ENCODE measurements at places on chromosomes 3 and 15.
A peak's percentile ranks its signal among the peaks of the same experiment; 100 is the strongest.

DNA sequence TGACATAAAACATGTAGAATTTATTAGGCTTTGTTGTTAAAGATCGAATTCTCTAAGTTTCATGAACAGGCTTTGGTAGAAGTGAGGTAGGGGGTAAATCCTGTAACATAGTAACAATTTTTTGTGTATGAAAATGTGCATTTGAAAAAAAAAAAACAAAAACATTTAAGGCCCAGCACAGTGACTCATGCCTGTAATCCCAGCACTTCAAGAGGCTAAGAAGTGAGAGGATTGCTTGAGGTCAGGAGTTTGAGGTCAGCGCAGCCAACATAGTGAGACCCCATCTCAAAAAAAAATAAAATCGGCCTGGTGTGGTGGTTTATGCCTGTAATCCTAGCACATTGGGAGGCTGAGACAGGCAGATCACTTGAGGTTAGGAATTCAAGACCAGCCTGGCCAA is 26.8 kb upstream of the PPP4R2 start:
- DNase-seq = no peak

GRCh38 chr3:110969229-110970211 is 102.1 kb upstream of the NECTIN3 start:
- DNase-seq = no peak

DNA sequence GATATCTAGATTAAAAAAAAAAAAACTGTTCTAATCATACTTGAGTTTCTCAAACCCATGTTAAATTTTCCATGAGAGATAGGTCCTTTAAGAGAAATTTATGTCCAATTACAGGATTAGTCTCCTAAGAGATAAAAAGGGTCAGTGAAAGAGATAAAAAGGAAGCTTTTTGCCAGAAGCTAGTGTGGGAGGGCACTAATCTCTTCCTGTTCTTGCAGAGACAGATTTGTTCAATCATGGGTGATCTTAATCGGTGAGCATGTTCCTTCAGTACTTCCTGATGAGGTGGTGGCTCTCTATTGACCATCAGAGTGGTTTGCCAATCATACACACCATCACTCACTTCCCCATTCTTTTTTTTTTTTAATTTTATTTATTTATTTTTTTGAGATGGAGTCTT is 16.9 kb upstream of the LPP start:
- no peak for DNase-seq

DNA sequence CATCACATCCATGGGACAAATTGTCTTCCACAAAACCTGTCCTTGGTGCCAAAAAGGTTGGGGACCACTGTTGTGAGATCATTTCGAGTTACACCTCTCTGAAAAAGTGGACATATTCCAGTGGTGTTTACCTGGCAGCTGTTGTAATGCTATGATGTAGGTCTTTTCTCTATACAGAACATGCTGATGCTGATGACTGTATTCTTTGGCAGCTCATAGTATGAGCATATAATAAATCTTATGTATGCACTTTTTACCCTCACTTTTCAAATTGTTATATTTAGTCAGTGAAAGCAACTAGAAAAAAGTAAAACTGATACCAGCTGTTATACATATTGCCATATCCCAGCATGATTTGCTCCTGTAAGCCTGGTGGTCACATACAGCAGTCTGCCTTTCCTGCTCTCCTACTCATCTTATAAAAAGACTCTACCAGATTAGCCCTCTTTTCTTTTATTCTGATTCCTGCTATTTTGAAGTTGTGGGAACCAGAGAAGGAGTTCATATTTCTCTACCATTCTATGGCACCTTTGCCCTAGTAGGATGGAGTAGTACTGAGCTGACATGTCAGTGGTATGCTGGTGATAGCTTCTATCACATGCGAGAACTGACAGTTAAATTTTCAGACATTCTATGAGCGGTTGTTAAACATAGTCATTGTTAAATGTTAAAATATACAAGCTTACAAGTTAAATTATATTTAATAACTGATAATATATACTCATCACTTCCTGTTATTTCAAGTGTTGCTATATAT is 128.7 kb downstream of the FNDC3B start:
- no peak for DNase-seq

DNA sequence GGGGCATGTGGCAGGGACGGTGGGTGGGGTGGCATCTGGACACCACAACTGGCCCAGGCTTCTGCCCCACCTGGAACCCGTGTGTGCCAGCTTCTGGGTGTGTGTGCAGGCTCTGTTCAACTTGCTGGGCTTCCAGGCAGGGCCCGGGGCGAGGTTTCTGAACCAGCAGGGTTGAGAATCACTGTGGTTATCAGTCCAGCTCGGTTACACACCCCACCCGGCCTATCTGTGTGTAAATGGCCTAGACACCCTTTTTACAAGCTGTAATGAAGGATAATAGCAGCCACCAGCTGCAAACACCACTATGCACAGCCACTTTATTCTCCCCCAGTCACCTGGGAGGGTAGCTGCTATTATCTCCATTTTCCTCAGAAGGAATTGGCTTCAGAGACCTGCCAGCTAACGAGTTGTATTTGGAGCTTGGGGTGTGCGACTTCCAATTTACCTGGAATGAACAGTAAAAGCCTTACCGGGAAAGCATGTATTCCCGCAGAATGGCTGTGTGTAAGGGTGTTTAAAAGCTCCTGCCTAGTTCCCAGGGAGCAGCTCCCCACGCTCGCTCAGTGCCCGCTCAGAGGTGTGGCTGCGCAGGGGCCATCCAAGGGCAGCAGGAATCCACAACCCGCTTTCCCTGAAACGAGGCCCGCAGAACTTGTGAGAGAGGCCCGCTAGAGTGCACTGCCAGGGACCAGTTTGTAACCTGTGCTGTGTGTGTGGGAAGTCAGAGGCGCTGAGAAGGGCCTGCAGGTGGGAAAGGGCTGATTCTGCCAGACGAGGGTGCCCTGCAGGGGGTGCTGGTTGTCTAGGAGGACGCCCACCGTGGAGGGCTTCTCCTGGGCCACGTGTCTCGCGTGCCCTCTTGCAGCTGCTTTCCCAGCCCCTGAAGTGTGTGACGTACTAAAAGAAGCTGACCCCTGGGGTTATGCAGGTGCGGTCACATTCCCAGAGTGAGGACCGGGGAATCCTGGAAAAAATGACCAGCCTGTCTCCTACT is 83.5 kb downstream of the C3orf70 start:
- DNase-seq = no peak

GRCh38 chr3:11335056-11335608 is 62.9 kb downstream of the ATG7 start:
- peak; percentile 38 for DNase-seq

GRCh38 chr3:101200461-101200860 is 119.9 kb downstream of the IMPG2 start:
- no peak for DNase-seq

DNA sequence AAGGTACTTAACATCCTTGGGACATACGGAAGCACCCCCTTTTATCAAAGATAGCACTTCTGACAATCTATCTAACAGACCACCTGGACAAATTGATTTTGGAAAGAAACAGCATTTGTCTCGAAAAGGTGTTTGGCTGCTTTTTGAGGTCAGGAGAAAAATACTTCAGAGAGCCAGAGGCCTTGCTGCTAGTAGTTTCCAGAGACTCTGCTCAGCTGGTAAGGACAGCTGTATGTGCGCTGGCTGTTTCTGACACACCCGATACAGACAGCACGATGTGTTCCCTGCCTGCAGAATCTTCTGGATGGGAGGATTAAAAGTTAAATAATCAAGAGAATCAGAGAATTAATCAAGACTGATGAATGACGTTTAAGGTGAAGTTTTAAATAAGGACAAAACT is 15.6 kb upstream of the GYG1 start:
- DNase-seq = no peak

GRCh38 chr3:195045481-195046210 is 225.3 kb downstream of the XXYLT1 start:
- no peak for DNase-seq

DNA sequence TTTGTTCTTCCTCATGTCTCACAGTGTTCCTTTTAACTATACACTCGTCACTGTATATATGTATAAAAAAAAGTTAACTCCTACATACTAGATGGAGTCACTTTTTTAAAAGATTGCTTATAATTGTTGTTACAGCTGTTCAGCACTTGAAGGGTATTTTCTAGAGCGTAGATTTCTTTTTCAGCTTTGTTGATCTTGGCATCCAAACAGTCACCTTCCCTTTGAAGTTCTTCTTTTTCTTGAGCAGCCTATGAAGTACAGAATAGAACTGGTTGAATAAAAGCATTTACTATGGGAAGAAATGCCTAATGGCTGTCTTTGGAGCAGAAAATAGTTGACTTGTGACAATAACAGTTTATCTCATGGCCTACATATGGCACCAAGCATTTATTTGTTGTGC is 17.8 kb downstream of the TTC14 start:
- no peak for DNase-seq

DNA sequence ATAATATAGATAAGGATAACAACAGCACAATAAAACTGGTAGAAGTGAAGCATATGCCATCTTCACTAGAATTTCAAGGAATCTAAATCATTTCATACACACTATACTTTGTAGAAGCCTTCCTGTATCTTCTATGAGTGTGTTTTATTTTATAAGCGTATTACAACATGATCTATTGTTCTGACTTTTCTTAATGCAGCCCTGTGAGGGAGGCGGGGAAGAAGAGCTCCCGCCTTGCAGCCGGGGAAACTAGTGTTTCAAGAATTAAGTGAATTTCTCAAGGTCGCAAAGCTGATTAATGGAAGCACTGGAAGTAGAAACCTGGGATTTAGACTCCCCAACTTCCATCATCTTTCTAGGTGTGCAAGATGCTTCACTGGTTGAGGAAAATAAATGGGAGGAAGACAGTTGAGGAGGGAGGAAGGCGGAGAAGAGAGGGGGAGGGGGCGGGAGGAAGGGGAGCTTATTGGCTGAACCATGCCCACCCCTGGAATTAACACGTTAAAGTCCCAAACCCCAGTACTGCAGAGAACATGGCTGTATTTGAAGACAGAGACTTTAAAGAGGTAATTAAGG is 32.9 kb downstream of the VGLL4 start:
- no peak for DNase-seq

DNA sequence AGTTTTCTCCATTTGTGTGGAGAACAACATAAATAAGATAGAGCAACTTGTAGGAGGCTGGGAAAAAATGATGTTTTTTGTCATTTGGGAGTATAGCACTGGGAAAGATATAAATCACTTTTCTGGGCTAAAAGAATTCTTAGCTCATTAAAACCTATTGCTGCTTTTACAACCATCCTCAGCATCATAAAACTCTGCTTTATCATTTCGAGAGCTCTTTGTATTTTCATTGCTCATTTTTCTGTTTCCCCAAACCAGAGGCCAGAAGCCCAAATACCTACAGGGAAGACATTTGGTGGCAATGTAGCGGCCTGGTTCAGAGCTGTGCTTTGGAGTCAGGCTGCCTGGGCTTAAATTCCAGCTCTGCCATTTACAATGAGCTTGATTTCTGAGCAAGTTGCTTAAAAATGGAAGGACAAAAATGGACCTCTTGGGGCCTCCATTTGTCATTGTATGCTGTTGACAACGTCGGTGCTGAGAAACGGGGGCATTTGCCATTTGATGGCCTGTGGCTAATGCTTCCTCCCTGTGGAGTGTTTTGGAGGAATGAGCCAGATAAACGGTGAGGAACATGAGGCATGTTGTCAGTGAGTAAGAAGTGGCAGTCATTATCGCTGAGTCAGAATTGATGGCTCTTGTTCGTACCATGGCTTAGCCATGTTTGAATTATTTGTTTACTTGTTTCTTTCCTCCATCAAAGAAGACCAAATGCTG is 260.0 kb downstream of the EBLN2 start:
- no peak for DNase-seq

DNA sequence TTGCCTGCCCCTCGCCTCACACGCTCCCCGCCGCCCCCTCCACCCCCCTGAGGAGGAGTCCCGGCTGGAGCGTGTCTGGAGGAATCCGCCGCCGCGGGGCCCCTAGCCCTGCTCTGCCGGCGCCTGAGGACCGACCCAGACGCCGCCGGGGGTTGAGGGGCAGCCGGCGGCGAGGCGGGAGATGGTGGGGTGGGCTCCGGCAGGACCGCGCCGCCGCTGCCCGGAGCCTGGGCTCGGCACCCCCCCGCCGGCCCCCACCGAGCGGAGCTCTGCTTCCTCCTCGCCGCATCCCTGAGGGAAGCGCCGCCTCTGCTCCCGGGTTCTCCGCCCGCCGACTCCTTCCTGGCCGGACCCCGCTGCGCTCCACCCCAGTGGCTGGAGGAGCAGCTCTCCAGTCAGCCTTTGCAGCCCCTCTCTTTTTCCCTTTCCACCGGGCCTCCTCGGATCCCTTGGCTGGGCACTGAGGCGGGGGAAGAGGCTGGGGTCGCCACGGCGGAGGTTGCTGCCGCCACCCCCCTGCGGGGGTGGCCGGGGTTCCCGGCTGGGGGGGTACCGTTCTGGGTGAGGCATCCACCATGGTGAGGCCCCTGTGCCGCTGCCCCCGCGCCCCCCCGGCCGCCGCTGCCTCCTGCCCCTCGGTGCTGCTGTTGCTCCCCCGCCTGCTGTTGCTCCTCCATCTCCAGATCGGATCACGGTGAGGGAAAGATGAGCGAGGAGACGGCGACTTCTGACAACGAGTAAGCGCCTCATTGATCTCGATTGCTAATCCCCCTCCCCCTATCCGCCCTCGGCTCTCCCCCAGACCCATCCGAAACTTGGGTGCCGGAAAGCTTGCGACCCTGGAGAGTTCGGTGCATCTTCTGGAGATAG is at the start of gene SPRED1:
Gene SPRED1 (plus strand): TSS at position 356 of the 870 bp plus-strand sequence. CDS start 350 bp downstream, at position 706.
- peak; percentile 64 for DNase-seq

GRCh38 chr15:99409097-99409473 is 156.7 kb upstream of the MEF2A start:
- DNase-seq = peak; percentile 49

GRCh38 chr15:63379492-63380150 is 2.0 kb downstream of the CA12 start:
- DNase-seq = no peak

DNA sequence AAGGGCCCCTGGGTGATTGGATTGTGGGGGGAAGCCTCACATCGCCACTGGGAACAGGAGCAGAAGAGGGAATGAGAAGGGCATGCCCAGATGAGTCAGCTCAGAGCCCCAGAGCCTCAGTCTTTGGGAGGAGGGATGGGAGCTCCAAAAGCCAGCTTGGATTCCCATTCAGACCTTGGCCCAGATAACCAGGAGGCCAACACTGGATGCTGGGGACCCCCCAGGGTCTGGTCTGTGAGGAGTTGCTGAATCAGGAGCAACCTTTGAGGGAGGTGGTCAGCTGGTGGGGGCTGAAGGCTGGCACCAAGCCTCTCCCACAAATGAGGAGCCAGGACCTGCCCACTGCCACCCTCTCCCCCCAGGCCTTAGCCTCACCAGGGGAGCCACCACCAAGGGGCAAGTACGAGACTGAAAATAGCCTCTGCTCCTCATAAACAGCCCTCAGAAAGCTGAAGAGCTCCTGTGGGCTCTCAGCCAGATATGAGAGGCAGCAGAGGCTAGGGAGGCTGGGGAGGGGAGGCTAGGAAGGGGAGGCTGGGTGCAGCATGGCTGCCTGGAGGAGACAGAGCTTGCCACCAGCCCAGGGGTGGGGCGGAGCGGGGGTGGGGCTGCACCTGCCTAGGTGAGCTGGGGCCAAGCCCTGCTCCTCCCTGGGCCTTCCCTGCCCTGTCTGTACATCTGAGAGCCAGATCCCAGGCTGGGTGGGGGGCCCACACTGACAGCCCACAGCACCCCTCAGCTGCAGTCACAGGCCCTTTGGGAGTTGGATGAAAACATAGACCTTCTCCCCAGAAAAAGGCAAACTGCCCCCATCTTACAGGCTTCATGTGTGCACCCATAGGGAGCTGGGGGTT is 99.8 kb downstream of the SEC22A start:
- DNase-seq = no peak

GRCh38 chr3:132006605-132007204 is 28.1 kb downstream of the CPNE4 start:
- DNase-seq = peak; percentile 33
